CD8-positive, alpha-beta memory T cell (primary cell): ENCODE measurements at places on chromosomes 3 and 15.

- DNase-seq = no peak
These were observed 790.5 kb downstream of the DIPK2A start for GRCh38 chr3:144762091-144762490.

DNA sequence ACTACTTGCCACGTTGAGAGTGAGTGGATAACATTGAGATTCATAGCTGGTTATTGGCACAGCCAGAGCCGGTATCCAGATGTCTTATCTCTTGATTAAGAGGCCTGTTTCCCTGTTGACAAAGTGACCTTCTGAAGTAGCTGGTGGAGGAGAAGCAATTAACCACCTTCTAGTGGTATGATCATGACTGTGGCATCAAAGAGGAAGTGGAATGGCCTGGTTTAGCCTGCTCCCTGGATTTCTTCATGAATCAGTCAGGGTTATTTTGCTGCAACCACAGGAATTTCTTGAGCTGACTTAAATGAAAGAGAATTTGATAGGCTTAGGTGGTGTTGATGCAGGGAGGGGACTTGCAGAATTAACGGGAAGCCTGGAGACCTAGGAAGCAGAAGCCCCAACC, 398.3 kb downstream of the MFSD1 start:
- DNase-seq = no peak

DNA sequence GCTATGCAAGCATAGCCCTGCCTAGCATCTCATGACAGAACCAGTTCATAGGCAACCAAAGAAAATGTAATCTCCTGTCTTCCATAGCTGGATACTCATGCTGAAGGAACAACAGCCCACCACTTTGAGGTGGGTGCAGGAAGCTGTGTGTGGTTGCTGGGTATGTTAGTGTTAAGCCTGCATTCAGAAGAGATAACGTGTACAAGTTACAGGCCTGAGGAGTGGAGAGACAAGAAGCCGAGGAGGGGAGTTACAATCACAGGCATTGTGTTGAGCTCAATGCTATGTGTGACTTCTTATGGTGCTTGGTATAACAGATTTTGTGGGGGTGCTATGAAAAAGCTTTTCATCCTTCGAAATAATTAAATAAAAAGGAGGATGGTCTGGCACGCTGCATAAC, 42.8 kb upstream of the SECISBP2L start:
- no peak for DNase-seq

- no peak for DNase-seq
These were observed 27.8 kb upstream of the AP4E1 start for GRCh38 chr15:50880651-50881114.

DNA sequence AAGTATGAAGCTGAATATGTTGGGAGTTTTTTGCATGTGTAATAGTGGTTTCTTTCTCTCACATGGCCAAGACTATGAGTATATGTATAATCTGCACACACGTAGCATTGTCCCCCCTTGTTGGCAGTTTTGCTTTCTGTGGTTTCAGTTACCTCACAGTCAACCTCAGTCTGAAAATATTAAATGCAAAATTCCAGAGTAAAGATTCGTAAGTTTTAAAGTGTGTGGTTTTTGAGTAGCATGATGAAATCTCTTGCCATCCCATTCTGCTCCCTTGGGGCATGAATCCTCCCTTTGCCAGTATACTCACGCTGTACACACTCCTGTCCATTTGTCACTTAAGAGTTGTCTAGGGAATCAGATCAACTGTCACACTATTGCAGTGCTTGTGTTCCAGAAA, 742.0 kb upstream of the CCDC54 start:
- DNase-seq = no peak

- no peak for DNase-seq
These were observed 3.3 kb upstream of the STT3B start for GRCh38 chr3:31529421-31529820.

GRCh38 chr3:50242851-50243542, 7.0 kb downstream of the GNAI2 start:
- no peak for DNase-seq

DNA sequence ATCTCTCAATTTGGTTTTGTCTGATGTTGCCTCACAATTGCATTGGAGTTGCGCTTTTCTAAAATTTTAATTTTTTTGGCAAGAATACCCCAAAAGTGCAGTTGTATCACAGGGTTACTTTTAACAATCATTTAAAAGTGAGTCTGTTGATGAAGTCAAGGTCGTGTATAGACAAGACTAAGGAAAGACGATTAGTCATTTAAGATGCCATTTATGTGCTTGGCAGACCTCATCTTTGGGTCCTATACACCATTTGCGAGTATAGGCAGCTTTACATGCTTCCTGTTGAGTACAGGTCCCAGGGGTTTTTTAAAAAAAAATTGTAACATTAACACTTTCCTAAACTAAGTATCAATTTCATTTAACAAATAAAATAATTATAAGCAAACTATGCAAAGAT, 12.5 kb downstream of the ARNT2 start:
- DNase-seq = no peak

DNA sequence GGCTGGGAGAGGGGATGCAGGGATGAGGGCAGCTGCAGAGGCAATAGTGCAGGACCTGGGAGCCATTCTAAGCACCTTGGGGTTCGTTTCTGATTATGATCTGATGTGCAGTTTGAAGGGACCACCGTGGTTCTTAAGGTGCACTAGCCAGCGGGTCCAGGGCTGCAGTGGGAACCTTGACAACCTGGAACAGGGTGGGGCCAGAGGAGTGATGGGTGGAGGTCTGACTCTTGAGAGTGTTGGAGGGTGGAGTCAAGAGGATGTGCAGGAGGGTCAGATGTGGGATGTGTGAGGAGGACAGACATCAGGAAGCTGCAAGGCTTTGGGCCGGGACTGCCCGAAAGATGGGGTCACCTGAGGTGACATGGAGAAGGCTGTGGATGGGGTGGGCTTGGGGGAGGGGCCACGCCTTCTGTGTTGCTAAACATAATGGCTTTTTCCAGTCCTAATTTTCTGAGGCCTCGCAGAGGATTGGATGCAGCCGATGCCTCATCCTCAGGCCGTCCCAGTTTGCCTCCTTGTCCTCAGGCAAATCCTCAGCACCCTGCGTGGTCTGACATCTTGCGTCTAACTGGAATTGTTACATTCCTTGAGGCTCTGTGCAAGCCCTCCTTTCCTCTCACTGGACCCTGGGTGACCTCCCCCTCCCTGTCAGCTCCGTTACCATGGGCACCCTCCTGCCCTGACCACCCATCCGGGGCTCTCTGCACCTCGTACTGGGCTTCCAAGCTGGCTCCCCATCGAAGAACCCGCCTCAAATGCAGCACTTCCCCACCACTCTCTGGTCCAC, 61.4 kb upstream of the TRPM1 start:
- no peak for DNase-seq

DNA sequence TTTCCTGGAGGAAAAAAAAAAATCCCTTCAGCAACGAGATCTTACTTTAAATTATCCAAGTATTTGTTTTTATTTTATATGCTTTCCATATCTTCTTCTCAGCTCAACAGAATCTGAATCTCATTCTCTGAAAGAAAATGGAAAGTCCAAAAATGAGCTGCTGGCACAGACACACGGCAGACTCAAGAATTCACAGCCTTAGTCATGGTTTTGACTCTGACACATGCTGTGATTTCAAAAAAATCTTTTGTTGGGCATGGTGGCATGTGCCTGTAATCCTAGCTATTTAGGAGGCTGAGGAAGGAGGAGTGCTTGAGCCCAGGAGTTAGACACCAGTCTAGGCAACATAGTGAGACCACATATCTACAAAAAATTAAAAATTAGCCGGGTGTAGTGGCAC, 565.0 kb downstream of the MAGI1 start:
- DNase-seq = no peak

GRCh38 chr15:99980752-99981151, 247.5 kb upstream of the LYSMD4 start:
- DNase-seq = no peak

DNA sequence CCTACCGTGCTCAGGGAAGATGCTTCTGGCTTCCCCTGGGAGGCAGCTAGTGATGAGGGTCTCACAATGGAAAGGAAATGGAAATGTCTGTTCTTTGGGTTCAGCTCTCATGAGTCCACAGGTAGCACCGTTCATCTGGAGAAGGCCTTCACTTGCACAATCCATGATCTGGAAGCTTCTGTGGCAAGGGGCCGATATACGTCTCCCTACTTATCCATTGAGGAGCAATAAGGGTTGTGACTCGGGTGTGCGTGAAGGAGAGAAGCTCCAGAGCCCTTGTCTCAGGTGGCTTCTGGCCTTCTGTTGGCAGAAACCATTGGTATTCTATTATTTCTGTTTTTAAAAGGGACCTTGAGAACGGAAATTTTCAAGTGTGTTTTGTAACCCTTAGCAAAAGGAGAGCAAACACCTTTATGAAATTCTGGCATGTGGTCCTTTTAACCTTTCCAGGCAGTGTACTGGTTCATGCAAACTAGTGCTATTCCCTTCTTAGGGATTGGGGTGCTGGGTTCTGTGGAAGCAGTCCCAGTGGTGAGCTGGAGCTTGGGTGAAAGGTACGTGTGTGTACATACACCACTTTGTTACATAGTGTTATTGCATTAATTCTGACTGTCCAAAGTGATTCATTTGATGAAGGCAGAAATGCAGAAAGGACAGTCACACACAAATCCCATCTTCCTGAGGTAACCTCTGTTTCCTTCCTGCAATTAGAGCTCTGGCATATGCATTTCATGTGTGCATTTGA, 32.5 kb downstream of the KLF13 start:
- no peak for DNase-seq

DNA sequence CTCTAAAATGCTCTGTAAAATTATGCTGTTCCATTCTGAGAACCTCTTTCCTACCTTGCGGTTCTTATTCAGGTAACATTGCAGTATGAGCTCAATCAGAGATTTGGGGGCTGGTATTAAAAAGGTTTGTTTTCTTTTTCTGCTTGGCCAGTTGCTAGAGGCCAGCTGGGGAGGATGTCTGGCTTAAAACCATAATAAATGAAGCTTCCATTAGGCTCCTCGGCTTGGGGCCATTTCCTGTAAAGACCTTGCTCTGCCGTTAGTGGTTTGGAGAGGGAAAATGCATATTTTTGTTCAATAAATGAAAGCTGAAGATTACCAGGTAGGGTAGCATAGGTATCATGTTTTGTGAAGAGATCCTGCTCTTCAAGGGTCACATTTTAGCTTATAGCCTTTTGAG, 55.2 kb downstream of the MCTP2 start:
- DNase-seq = no peak

DNA sequence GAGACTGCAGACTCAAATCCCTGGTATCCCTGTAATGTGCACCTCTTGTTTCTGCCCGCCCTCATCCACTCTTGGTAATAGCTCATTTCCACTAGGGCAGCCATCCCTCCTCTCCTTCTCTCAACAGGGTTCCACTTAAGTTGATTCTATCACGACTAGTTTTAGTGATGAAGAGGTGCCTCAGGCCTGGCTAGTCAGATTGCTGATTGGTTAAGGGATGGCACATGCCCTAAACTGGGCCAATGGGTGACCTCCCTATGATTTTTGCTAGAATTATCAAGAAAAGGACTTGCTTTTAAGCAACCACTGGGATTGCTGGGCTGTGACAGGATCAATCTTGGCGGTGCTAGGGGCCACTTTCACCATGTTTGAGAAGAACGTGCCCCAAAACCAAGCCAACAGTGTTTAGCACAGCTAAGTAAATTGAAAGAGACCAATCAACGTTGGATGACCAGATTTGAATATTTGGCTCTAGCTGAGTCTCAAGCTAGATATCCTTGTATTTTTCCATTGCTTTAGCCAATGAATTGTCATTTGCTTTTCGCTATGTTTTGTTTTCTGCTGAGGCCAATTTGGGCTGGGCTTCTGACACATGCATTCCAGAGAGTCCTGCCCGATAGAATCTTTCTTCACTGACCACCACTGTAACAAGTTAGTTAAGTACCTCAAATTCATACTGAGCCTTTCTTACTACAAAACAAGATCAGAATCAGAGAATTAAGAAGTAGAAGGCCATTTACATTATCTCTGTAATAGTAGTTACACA, 131.0 kb downstream of the PDZRN3 start:
- DNase-seq = no peak

DNA sequence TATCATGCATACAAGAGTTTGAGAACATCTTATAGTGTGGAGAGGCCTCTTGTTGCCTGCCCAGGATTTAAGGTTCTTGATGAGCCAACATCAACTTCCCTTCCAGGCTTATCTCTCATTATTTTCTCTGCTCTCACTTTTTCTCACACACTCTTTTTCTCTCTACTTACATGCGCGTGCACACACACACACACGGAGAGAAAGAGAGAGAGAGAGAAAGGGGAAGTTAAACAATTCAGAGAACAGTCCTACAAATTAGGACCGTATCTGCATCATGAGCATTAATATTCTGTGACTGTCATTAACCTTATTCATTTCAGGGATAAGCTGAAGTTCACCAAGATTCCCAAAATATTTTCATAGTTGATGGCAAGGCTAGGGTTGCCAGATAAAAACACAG, 269.0 kb downstream of the ZNF621 start:
- DNase-seq = no peak

GRCh38 chr3:84877092-84877491, 81.7 kb upstream of the CADM2 start:
- no peak for DNase-seq

DNA sequence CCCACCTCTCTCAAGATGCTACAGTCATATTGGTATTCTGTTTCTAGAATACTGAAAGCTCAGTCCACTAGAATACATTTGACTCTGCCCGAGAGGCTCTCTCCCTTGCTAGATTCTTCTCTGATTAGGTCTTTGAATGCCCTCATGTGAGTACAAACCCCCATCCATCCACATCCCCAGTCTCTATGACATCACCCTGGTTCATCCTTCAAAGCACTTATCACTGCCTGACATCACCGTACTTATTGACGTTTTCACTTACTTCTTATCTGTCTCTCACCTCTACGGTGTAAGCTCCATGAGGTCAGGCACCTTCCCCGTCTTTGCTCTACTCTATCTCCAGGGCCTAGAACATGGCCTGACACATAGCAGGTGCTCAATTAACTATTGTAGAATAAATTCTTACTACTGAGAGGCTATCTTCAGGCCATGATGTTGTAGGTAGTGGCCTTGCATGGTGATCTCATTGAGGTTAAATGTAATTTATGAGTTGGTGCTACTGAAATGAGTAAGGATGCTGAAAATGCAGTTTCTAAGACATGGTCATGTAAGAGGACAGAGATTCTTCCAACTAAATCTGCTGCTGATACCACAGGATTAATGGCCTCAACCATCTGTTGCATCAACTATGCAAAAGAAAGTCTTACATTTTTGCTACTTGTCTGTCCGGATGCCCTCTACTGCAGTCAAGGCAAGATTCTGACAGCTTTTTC, 26.8 kb downstream of the EOGT start:
- no peak for DNase-seq

DNA sequence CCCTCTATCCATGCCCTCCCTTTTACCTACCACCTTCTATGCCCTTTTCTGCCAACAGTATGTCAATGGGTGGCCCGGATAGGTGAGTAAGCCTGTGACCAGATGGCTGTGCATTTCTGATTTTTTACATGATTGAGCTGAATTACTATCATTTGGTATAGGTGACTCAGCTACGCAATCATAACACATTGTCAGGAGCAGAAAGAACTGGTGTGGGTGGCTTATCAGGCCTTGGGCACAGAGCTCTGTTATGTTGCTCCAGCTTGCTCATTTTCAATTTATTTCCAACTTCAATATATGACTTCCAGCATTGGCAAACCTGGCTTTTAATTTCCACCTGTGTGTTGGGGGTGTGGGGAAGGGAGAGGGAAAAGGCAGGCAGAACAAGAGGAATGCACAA, 86.6 kb upstream of the AGBL1 start:
- DNase-seq = no peak

- DNase-seq = no peak
These were observed 2.9 kb downstream of the PLXND1 start for GRCh38 chr3:129603561-129603942.

- no peak for DNase-seq
These were observed 31.2 kb upstream of the MUSTN1 start for GRCh38 chr3:52865994-52866393.
